Hippocampal formation (tissue), 2 donors: ENCODE measurements at places on chromosomes 11 and 22.

GRCh38 chr11:64103277-64103985 is 62.5 kb downstream of the MACROD1 start:
- no peak for DNase-seq

- DNase-seq = no peak
These were observed 1.4 kb upstream of the GAL3ST1 start for GRCh38 chr22:30575859-30576258.

- DNase-seq = no peak
These were observed 789.4 kb upstream of the KIRREL3 start for GRCh38 chr11:127789927-127790326.

GRCh38 chr11:72630104-72630852 is 43.9 kb downstream of the PDE2A start:
- peak; percentile 43 for DNase-seq

DNA sequence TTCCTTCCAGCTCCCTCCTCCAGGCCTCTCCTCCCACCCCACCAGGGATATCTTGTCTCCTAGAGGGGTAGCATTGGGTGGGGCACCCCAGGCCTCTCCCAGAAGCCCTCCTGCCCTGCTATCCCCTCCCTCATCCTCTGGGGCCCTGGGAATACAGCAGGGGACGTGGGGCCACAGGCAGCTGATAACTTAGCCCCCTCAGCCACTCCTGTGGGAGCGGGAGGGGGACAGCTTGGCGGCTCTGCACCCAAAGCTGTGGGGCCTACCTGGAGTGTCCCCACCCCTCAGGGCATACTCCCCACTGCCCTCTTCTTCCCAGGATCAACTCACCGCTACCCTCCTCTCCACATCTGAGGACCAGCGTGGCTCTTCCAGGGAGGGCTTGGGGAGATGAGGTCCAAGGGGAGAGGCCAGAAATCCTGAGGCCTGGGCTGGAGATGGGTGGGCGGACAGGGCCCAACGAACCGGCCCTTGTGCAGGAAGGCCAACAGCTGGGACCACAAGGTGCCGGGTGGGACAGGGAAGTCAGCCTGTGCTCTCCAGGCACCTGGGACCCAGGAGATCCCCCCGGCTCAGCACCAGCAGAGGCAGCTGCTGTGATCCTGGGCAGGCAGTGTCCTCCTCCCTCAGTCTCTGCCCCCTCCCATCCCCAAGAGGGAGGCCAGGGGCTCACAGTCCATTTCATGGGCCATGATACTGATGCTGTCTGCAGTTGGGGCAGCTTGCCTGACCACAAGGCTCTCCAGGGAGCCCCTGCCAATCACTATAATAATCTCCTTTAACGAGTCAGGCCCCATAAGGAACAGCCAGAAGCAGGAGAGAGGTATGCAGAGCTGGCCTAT is 23.2 kb downstream of the NEAT1 start:
- no peak for DNase-seq

DNA sequence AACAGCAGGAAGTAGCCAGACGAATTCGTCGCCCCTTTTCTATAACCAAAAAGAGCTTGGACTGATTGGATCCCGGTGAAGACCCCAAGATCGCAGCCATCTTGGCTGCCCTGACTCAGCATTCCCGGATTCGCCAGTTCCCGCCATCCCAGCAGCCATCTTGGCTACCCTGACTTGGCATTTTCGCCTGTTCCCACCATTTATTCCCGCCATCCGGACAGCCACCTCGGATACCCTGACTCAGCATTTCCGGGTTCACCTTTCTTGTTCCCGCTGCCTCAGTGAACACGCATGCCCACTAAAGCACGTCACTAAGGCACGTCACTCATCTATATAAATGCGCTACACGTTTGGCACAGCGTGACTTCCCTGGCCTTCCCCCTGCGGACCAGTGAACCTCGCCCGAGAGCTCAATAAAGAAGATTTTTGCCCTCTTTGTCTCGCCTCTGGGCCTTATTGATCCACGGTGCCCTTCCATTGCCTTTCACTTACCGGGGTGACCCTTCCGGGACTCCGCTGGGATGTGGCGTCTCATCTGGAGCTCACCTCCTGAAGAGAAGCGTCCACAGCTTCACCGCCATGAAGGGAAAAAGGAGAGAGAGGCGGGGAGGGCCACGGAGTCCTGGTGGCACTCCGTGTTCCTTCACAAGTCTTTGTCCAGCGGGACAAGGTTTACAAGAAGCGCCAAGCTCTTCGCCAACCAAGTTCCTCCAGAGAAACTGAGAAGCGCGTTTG is 4.0 kb upstream of the OR56A3 start:
- DNase-seq = no peak

DNA sequence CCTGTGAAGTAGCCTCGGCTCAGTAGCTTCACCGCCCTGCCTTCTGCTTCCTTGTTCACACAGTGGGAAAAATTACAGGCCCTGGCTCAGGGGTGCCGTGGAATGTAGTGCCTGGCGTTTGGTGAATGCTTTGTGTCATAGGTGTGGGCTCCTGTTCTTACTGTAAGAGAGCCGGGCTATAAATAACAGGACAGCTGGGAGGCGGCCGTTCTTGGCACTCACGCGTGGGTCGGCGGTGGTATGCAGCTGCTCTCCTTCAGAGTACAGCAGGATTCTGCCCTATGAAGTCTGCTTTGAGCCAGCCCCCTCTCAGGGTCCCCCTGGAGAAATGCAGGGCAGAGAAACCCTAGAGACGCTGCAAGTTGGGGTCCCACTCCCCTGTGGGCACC is 84.2 kb downstream of the CTTN start:
- DNase-seq = no peak
